ENCODE measurements at places on chromosomes 1 and 21.

GRCh38 chr21:15809818-15810217, 80.0 kb downstream of the USP25 start:
- DNase-seq: no peak

GRCh38 chr21:14836950-14837349, 227.8 kb downstream of the NRIP1 start:
- DNase-seq: no peak

GRCh38 chr21:42635848-42636519, 17.4 kb upstream of the PDE9A start:
- DNase-seq: no peak

DNA sequence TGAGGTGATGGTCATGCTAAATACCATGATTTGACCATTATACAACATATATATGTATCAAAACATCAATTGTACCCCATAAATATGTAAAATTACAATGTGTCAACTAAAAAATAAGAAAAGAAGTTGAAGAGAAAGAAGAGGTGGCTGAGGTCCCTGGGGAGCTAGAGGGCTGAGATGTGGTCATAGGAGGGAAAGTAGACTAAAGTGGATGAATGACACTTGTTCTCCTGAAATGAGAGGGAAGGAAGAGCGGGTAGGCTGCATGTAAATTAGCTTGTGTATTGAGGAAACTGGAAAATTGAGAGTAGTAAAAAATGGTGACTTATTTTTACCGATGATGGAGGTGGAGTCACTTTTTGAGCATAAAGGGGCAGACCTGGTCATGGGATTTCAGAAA, 117.0 kb downstream of the ST6GALNAC3 start:
- no peak for DNase-seq

DNA sequence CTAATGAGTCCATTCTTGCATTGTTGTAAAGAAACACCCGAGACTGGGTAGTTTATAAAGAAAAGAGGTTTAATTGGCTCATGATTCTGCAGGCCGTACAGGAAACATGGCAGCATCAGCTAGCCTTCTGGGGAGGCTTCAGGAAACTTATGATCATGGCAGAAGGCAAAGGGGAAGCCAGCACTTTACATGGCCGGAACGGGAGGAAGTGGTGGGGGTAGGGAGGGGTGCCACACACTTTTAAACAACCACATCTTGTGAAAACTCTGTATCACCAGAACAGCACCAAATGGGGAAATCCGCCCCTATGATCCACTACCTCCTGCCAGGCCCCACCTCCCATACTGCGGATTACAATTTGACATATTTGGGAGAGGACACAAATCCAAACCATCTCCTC, 43.9 kb downstream of the NOS1AP start:
- DNase-seq: no peak

- DNase-seq: peak; percentile 63
Observed at GRCh38 chr1:11654137-11654938, at the start of the genes FBXO2 and FBXO44. FBXO2 (minus strand) TSS chr1:11654429; CDS start chr1:11654340, 89 bp downstream. FBXO44 (plus strand) TSS chr1:11654877; CDS start chr1:11655836, 959 bp downstream.

DNA sequence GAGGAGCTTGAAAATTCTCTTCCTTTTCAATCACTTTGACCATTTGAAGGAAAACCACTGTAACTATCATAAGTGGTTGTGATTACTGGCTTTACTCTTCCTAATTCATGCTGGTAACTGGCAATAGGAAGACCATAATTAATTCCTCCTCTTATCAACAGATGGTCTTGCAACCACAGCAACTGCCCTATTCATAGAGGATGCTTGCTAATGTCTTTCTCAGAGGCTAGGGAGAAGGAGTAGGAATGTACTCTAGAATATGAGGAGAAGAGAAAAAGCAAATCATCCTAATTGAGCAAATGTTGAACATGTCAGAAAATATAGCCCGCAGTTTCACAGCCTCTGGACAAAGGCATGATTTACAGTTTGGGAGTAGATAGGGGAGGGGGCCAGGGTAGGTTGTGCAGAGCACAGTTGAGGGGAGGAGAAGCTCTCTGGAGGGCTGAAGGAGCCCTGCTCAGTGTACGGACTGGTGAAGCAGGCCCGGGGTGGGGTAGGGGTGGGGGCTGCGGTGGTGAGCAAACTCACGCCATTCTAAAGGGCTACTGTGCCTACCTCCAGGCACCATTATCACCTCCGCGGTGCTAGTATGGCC, 192.9 kb downstream of the PCP4 start:
- DNase-seq: peak; percentile 12

DNA sequence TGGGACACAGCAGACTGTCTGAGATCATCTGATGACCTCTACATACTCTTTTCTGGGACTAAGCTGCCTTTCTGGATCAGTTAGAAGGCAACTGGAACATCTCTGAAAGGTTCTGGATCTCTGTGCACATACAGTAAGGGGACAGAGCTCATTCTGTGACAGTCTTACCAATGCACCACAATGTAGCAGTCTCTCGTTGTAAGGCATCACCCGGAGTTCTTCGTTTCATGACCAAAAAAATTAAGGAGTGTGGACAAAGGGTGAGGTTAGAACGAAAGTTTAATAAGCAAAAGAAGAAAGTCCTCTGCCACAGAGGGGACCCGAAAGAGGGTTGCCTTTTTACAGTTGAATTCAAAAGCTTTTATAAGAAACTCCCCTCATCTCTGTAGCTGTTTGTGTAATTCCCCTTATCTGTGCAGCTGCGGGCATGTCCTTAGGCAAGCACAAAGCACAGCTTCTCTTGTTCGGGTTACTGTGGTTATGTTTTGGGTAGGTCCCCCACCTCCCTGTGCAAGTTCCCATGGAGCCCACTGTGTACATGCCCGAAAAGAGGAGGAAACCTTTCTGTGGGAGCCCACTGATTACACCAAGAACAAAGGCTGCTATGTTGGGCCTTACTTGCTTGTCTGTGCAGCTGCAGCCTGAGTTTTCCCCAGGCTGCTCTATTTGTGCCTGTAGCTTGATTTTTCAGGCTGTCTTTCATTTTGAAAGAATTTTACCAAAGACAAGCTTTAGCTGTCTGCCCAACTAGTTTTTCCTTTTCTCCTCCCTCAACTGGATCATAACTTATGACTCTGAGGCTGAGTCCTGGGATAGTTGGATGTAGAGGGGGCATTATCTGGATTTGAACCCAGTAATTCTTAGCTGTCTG, 53.1 kb upstream of the CACNA1E start:
- peak; percentile 17 for DNase-seq

DNA sequence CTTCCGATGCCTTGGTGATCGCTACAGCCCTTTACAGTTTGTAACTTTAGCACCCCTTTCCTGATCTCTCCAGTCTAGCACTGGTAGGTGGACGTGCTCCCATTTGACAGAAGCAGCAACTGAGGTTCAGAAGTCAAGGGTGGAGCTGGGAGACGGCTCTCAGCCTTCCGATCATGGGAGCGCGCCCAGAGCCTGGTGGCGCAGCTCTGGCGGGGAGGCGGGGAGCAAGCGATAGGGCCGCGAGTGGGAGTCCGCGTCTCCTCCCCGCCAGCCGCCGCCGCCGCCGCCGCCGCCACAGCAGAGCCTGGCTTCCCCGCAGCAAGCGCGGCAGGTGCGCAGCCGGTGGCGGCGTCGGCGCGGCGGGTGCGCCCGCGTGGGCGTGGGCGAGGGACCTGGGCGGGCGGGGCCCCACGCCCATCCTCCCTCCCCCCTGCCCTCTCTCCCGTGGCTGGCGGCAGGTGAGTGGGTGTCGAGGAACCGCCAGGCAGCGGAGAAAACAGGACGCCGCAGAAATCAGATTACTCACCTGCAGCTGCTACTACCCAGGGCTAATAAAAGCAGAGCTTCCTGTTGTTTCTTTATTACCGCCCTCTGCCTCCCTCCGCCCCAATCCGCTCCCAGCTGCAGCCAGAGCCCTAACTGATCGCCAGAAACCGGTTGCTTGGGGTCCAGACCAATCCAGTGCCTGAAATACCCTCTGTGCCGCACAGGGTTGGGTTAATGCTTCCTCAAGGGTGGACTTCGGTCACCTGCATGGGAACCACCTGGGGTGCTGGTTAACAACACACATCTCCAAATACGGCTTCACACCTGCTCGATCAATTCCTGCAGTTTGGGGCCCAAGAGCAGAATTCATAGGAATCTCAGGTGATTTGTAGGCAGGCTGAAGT, 60.2 kb upstream of the ID3 start:
- DNase-seq: no peak

DNA sequence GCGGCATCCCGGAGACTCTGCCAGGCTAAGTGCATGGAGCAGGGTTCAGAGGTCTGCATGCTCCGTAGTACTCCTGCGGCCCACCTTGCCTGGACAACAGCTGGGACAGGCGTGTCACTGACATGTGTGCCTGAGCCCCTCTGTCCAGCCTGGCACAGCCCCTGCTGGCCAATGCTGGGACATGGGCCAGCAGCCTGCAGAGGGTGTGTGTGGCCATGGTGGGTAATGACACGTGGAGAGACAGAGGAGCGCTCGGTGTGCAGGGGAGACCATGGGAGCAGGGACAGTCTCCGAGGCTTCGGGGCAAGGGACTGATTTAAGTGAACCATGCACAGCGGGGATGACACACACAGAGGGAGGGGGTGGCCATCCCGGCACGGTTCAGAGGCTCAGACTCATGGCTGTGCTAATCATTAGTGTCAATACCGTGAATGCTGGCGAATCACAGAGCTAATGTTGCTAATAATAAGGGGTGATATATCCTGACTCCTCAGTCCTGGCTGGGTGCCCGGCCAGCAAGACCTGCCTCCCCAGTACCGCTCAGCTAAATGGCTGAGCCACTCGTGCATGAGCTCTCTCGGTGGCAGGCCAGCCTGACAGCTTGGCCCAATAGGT, 41.5 kb downstream of the IGSF21 start:
- peak; percentile 61 for DNase-seq

DNA sequence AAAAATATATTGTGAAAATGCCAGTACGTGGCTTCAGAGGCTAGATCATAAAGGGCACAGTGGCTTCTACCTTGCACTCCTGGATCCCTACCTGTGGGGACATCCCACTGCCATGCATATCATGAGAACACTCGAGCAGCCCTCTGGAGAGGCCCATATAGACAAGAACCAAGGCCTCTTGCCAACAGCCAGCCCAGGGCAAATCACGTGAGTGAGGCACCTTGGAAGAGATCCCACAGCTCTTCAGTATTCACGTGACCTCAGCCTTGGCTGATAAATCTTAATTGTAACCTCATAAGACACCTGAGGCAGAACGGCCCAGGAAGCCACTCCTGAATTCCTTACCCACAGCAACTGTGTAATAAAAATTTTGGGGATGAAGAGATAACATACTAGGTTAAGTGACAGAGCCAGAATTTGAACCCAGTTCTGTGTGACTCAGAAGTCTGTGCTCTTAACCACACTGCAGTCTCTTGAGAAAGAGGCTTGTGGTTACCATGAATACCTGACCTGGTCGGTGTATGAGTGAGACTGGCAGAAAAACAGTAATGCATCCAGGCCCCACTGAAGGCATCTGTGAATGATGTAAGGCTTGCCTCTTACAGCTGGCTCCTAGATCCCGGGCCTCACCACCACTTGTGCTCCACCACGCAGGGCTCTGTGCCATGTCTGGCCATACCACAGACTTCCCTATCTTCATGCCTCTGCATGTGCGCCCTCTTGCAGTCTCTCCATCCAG, 6.9 kb upstream of the A3GALT2 start:
- DNase-seq: no peak

DNA sequence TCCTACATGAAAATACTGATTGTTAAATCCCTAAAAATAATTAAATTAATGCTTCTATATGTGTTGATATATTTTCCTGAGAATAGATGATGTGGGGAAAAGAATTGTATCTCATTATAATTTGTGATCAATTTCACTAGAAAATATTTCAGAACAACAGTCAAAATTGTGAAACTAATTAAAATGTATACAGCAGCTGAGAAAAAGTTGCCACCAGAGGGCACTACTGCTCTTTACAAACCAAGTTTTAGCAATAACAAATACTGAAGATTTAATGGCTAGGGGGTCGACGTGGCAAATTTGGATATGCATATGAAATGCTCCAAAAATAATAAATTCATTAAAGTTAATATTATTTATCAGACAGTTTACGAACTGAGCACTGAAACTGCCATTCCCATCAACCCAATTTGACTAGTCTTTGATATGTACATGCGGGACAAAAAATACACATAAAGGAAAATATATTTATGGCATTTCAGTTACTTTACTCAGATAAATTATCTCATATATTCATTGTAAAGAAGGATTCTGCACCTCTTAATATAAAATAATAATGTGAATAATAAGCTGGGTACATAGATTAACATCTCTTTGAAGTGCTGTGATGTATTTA, 96.3 kb upstream of the TMPRSS15 start:
- peak; percentile 87 for DNase-seq

- no peak for DNase-seq
Observed at GRCh38 chr1:239899747-239900146, 191.9 kb upstream of the FMN2 start.

All from eye (tissue), 1 donor.